ENCODE measurements at places on chromosomes 2 and 18.

DNA sequence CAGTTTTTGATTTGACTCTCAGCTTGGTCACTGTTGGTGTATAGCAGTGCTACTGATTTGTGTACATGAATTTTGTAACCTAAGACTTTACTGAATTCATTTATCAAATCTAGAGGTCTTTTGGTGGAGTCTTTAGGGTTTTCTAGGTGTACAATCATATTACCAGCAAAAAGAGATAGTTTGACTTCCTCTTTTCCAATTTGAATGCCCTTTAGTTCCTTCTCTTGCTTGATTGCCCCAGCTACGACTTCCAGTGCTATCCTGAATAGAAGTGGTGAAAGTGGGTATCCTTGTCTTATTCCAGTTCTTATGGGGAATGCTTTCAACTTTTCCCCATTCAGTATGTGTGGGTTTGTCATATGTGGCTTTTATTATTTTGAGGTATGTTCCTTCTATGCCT is 312.9 kb upstream of the REV1 start:
- DNase-seq, result no peak

DNA sequence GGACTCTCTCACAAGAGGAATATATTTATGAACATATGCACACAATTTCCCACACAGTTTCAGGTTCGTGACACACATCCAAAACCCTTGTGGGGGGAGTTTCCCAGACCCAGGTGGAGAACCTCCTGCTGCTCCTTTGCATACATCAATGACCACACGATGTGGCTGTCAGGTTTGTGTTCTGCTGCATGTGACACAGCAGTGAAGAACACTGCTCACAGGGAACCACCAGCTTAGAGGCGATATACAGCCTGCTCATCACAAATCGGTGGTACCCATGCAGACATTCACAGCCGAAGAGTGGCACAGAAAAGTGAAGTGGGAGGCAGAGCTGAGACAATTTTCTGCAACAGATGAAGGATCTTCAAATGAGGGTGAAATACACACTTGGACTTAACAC is 175.6 kb upstream of the ZFP36L2 start:
- no peak for DNase-seq

- no peak for DNase-seq
Observed at GRCh38 chr2:113854970-113855740, 34.7 kb upstream of the ACTR3 start.

DNA sequence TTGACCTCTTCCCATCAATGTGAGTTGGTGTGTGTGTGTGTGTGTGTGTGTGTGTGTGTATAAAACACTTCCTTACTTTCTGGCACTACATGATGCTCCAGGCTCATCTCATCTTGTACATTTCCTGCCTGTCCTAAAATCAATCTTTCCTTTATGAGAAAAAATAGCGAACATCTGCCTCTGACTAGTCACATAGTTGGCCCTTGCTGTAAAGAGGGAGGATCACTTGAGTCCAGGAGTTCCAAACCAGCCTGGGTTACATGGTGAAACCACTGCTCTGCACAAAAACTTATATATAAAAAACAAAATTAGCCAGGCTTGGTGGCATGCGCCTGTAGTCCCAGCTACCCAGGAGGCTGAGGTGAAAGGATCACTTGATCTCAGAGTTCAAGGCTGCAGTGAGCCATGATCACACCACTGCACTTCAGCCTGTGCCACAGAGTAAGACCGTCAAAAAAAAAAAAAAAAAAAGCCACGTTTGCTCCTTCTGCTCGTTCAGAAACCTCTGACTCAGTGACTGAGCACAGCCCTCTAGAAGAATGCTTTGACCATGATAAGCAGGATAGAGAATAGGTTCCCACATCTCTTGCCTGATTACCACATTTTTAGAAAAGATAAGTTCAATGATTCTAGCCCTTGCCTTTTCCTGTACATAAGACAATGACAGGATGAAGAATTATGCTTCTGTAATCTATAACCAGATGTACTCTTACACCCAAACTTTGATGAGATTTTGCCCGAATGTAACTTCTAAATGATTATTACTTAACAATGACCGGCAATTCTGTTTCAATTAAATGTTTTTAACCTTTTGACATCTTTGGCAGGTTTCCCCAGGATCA is 45.2 kb upstream of the ST3GAL5 start:
- DNase-seq, result peak; percentile 37

DNA sequence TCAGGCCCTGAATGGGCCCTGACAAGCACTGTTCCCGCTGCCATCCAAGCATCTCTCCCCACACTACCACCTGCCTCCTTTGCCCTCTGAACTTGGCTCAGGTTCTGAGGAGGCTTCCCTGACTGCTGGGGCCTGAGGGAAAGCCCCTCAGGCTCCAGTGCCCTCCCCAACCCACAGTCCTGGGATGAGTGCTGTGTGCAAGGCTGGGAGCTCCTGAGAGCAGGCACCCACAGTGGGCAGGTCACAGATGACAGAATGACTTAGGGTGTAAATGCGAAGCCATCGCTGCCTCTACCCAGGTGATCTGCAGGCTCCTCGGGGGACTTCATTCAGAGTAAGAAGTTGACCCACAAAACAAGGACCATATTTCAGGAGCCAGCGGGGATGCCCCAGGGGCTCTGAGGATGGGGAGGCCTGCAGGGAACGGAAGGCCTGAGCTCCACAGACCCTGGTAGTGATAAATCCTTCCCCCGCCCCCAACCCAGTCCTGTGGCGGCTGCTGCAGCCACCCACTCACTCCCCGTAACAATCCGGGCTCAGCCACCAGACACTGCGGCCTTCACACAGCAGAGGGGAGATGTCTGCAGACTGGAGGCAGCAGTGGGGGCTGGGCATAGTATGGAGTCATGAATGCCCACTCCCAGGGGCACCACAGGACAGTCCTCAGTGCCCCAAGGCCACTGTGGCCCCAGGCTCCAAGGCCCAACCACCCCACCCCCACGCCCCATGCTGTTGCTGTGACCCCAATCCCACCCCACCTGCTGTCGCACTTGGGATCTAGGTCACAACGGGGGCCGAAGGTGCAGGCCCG is 8.9 kb downstream of the BIN1 start:
- DNase-seq, result no peak

DNA sequence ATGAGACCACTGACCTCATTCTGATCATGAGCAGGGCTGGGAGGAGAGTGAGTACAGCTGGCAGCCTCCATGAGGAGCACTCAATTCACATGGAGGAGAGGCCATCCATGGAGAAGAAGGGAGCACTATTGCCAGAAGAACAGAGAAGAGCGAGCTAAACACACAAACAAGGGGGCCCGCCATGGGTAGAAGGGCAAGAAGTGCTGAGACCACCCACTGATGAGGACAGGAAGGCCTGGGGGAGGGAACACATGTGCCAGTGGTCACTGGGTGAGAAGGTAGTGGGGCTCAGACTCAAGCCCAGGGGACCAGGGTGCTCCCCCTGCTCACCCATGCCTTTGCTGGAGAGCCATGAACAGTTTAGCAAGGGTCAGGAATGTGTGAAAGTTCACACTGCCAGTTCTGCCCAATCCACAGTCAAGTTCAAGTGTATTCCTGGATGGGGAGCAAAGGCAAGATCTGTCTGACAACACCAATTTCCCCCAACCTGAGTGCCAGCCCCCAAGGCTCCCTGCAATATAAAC is 57.7 kb downstream of the TTC32 start:
- DNase-seq, result no peak

- DNase-seq, result no peak
Observed at GRCh38 chr2:144334551-144334950, 185.4 kb downstream of the ZEB2 start.

GRCh38 chr2:133092571-133092970 is 422.6 kb upstream of the LYPD1 start:
- DNase-seq, result no peak

DNA sequence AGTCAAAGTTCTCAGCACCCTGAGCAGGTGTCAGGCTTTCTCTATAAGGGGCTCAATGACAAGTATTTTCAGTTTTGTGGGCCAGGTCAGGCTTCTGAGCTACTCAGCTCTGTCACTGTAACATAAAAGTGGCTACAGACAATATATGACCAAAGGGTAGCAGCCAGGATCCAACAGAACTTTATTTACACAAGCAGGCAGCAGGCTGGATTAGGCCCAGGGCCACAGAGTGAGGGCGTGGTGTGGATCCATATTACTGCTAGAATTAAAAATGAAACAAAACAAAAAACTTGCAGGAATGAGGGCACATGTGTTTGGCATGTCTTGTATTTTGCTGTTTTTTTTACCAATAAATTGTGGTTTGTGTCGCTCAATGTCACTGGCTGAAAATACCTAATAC is 143.7 kb downstream of the EIPR1 start:
- DNase-seq, result no peak

- DNase-seq, result no peak
Observed at GRCh38 chr2:30509716-30510115, 62.7 kb downstream of the LCLAT1 start.
